ENCODE measurements at places on chromosomes 3 and 15.
A peak's percentile ranks its signal among the peaks of the same experiment; 100 is the strongest.

- DNase-seq = peak; percentile 4
Measured at GRCh38 chr3:149971403-149972075, 844 bp upstream of the PFN2 start.

DNA sequence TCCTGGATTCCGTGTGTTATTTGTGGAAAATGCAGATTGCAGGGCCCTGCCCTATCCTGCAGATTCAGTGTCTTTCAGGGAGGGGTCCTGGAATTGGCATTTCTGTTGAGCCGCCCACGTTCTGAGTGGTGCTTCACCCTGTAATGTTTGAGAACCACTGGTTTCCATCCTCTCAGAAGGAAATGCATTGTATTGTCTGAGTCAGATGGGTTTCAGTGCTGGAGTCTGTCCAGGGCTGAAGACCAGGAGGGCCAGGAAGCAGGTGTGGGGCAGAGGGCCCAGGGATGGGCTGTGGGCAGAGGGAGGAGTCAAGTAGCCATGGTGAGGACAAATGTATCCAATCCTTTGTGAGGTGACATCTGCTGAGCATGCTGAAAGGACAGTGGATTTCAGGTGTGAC, 123.8 kb downstream of the SV2B start:
- no peak for DNase-seq

DNA sequence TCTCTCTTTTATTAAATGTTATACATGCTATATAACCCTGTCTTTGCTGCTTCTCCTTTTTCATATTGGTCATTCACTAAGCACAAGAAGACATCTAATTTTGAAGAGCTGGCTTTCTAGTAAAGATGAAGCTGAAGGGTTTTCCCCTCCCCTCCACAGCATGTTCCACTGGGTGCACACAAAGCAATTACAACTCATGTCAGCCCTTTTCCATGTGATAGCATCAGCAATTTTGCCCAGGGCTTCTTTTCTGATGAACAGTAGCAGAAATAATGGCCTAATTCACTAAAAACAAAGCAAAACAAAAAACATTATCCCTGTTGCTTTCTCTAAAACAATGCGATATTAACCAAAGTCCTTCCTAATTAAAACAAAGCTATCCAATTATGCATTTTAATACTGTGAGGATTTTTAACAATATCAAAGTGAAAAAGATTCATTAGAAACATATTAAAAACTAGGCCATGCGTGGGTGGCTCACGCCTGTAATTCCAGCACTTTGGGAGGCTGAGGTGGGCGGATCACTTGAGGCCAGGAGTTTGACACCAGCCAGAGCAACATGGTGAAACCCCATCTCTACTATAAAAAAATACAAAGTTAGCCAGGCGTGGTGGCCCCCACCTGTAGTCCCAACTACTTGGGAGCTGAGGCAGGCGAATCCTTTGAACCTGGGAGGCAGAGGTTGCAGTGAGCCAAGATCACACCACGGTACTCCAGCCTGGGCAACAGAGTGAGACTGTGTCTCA, 12.2 kb upstream of the PIK3R4 start:
- no peak for DNase-seq

DNA sequence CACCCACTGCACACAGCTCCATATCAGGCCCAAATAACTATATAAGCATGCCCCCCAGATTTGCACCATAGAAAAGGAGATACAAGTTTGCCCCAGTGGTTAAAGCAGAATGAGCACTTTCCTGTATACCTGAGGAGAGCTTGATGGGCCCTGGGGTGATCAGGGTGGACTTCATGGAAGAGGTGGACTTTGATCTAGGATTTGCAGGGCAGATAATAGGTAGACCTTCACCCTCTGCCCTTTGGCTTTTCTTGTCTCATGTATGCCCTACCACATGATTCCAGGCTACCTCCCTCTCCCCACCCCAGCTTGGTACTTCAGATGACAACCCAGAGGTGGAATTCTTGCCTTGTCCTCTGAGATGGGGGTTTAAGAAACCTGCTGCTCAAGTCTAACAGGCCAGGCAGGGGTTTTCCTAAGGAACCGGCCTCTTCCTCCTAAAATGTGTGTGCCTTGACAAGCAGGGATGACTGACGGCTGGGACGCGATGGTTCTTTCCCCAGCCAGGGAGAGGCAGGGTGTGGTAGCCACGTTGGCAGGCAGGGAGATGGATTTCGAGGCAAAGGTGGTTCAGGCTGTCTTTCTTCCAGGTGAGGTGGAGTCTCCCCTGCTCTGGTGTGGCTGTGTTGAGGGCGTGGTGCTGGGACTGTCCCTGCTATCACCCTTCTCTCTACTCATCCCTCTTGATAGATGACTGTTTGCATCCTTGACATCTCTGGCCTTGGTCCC, 6.6 kb upstream of the RHCG start:
- no peak for DNase-seq

GRCh38 chr15:90259524-90259923, 5.9 kb upstream of the NGRN start:
- no peak for DNase-seq

- no peak for DNase-seq
Measured at GRCh38 chr3:52939600-52939999, 42.3 kb upstream of the STIMATE start.

DNA sequence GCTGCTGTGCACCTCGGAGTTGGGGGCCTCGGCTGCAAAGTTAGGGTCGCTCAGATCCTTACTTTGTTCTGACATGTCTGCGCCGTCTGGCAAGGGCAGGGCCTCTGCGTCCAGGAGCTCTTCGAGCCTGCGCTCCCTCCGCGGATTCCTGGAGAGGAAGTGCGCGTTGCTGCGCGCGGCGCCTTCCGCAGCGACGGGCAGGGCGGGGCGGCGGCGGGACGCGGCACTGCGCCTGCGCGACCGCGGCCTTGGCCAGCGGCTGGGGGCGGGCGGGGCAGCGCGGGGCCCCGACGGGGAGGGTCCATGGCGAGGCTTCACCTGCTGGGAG, at the start of gene NDN:
NDN (minus strand) TSS at position 163 of the 328 bp plus-strand sequence; CDS start at position 75, 88 bp downstream.
- DNase-seq = no peak

DNA sequence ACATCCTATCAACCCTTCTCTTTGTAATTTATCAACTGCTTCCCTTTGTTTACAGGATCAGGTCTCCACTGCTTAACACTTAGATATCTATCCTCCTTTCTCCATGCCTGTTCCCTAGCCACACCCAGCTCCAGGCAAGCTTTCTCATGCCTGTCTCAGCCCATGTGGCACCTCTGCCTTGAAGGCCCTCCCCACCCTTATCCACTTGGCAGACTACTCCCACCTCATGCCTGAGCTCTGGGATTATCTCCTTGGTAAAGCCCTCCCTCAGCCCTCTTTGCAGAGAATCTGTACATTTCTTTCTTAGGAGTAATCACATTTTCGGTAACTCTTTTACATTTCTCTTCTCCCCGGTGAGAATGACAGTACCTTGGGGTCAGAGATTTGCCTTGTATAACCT, 96.0 kb downstream of the ATP1B3 start:
- DNase-seq = no peak

- DNase-seq = no peak
Measured at GRCh38 chr3:62696011-62696410, 179.2 kb downstream of the CADPS start.

GRCh38 chr3:195441476-195441991, 1.3 kb downstream of the ACAP2 start:
- DNase-seq = no peak

GRCh38 chr3:150049317-150049716, 78.6 kb upstream of the PFN2 start:
- DNase-seq = no peak

DNA sequence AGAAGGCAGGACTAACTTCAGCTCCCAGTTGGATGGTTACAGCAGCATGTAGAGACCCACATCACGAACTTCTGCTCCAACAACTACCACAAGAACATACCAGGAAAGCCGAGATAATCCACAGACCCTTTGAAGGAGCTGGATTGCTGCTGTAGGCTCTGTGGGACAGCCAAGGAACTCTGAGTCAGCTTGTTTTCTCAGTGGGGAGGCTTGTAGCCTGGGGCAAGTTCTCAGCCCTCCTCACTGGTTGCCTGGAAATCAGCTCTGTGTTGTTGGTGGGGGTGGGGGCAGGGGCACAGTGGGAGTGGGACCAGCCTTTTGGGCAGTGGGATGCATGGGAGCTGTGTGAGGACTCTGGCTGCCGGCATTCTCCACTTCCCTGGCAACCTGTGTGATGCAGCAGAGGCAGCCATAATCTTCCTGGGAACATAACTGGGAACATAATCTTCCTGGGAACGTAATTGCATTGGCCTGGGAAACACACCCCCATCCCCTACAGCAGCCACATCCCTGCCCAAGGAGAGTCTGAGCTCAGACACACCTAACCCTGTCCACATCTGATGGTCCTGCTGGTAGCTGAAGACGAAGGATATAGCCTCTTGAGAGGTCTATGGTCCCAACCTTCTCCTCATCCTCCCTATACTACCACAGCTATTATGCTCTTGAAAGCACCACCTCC, 153.1 kb downstream of the PEAK1 start:
- no peak for DNase-seq

- DNase-seq = no peak
Measured at GRCh38 chr3:42684632-42685362, 540 bp upstream of the KLHL40 start.

DNA sequence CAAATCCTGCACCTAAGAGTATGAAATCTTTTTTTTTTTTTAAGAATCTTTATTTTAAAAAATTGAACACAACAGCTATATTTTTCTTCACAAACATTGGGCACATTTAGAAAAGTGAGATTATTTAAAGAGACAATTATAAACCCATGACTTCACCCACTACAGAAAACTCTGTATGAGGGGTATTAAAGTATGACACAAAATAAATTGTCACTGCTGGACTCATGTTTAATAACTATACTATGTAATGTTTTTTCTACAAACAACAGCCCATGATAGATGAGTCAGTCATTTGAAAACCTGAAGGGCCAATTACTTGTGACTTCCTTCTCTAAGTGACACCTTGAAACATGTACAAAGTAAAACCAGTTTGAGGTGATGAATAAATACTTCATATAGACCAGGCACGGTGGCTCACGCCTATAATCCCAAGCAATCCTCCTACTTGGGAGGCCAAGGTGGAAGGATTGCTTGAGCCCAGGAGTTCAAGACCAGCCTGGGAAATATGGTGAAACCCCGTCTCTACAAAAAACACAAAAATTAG, 36.0 kb downstream of the AQR start:
- no peak for DNase-seq

- no peak for DNase-seq
Measured at GRCh38 chr15:75143738-75144334, 57.8 kb upstream of the C15orf39 start.

DNA sequence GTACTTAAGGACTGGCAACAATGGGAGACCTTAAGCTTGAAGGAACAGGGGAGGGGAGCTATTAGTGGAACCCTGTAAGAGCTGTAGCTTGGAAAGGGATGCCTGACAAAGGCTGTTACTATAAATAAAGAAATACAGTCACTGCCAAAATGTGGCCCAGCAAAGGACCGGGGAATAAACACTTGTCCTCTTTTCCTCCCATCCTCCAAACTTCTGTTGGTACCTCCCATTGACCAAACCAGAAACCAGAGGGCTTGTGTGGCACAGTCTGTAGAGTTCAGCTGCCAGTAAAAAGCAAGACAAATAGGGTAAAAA, 25.1 kb upstream of the TCF12 start:
- DNase-seq = no peak

GRCh38 chr3:172002512-172003078, 36.8 kb upstream of the FNDC3B start:
- no peak for DNase-seq

DNA sequence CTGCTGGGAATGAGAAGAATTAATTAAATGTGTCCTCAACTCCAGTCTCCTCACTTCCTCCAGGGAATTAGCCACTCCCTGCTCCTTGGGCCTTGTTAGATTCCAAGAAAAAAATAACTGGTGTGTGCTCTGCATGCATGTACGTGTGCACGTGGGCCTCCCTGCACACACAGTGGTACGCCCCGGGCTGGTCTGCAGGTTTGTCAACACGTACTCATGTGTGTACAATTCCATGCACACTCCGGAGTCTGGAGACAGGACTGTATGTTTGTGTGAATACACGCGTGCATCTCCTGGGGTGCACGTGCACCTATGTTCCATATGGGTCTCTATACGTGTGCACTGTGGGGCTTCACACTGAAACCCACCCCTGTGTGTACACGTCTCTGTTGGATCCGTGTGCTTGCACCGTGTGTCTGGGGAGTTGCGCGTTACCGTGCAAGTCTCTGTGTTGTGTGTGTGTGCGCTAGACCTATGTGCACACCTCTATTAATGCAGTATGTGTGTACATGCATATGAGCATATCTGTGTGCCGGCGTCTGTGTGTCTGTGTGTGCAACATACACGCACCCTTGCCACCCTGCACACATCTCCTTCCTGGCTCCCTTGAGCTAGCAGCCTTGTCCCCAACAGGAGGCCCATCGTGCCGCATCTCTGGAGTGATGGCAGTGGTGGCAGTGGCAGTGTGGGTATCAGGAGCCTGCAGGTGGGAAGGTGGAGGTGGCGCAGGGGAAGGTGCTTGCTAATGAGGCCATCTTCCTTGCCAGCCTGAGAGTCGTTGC, 210.1 kb downstream of the TBC1D2B start:
- no peak for DNase-seq

DNA sequence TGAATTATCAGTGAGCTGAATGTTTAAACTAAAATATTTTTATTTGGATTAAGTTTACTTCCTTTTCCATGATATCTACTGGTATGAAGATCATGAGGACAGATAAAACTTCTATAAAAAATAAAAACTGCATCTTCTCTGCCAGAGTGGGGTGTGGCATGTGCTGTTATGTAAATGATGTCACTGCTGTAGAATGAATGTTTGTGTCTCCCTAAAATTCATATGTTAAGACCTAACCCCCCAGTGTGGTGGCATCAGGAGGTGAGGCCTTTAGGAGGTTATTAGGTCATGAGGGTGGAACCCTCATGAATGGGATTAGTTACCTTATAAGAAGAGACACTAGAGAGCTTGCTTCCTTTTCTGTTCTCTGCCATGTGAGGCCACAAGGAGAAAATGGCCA, 178.7 kb upstream of the DPH6 start:
- DNase-seq = no peak

DNA sequence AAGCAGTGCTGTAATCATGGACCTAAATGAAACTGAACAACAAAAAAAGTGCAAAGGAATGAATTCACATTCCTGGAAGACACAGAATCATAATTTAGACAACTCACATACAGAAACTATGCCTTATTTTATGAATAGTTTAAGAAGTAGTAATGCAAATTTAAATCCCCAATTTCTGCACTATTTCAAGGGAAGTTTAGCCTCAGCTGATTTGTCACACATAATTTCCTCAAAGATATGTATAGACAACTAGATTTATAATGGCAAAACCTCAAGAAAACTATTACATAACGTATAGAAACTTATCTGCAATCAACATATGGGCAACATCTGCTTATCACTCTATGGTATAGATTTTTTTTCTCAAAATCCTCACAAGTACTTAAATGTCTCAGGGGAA, 7.8 kb upstream of the PTX3 start:
- DNase-seq = no peak

DNA sequence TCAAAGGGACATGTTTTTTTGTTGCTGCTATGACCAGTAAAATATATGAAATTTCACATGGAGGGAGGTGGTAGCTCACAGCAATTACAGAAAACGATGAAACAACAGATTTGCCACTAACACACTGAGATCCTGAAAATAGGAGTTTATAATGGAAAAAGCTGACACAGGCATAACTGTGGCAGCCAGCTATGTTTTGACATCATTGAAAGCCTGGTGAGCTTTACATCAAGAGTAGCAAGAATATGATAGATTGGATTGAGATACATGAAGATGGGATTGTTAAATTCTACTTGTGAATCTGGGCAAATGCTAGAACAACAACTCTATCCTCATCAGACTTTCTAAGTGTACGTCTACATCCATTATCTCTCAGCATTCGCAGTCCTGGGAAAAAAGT, 760.7 kb downstream of the GRM7 start:
- DNase-seq = no peak
